ENCODE measurements at places on chromosomes 3 and 15.

- peak; percentile 98 for DNase-seq
These were observed at the start of gene NIPA2 for GRCh38 chr15:22838292-22839042. TSS of gene NIPA2 (plus strand) at chr15:22838666. CDS start at chr15:22851732, 13,066 bp downstream.

- no peak for DNase-seq
These were observed 17.4 kb upstream of the RAF1 start for GRCh38 chr3:12681089-12681942.

DNA sequence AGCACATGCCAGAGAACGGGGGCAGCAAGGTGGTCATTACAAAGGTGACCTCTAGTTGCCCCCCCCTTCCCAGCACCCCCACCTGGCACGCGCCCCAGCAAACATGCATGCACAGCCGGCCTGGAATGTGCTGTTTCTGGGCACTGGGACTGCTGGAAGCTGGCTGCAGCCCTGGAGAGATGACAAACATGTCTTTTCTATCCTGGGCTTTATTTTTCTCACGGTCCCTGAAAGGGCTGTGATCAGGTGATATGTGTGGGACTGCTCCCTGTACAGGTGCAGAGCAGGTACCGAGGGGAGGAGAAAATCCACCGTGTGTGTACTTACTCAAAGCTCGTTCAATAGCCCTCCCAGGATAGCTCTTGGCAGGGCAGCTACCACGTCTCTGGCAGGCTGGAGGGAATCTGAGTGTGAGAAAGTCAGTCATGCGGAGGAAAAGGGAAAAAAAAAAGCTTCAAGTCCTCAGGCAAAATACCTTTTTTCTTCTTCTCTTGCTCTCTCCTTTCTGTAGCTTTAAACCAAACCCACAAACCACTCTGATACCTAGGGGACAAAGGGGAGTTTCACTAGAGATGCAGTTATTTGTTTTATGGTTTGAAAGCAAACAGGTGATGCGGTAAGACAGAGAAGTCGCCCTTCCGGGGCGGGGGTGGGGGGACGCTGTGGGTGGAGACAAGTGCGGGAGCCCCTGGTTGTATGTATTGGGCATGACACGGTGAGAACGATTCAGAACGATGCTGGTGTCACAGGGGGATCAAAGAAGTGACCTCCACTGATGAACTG is 5.0 kb upstream of the HES1 start:
- no peak for DNase-seq

DNA sequence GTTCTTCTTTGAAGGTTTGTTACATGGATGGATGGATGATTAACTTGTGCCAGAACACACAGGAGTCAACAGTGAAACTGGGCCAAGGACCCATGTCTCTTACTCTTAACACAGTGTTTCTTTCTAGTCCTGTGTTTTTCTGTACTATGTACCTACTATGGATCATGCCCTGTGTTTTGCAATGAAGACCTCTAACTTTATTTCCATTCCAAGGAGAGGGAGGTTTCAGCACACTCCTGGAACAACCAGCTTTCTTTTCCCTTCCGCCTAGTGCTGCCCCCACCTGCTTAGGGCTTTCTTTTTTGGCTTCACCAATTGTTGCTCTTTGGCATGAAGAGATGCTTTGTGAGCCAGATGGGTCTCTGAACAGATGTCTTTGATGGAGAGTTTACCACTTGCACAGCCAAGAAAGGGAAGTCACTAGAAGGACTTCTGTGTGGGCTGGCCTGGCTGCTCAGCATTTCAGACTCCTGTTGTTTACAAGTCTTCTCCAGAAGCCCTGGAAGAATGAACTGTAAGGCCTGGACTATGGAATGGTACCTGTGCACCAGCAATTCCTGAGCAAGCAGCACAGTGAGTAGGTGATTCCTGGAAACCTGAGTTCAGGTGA is 44.5 kb downstream of the SNAPC5 start:
- no peak for DNase-seq

Measured in stimulated activated CD4-positive, alpha-beta T cell treated with anti-CD3 and anti-CD28 coated beads, Interleukin-4, amount 100 ng/mL, for 1 hour (primary cell).